Dorsolateral prefrontal cortex (tissue), 122 donors: ENCODE measurements at places on chromosomes 16 and 17. TPM values are rescaled to one million over a fixed set of nuclear protein-coding genes. Genes with fewer than 3 reads are reported as not detected.
A peak's percentile ranks its signal among the peaks of the same experiment; 100 is the strongest.

GRCh38 chr17:9902120-9902519 lies 3.0 kb downstream of the RCVRN start:
- DNase-seq, result no peak

DNA sequence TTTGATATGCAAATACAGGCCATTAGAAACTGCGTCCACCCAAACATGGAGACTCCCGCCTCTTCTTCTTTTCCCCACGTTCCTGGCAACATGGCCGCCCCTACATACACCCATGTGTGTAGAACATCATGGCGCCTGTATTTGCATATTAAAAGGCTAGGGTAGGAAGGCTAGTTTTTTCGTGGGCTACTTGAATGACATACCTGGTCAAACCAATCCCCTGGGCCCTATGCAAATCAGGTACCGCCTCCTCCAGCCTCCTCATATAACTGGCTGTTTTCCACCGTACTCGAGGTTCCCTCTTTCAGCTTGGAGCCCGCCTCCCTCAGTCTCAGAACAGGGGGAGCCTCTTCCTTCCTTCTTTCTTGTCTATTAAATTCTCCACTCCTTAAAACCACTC lies 840 bp upstream of the CD300LB start:
- DNase-seq, result peak; percentile 48

The CHMP1A gene
- total RNA-seq, result 72.5 TPM

DNA sequence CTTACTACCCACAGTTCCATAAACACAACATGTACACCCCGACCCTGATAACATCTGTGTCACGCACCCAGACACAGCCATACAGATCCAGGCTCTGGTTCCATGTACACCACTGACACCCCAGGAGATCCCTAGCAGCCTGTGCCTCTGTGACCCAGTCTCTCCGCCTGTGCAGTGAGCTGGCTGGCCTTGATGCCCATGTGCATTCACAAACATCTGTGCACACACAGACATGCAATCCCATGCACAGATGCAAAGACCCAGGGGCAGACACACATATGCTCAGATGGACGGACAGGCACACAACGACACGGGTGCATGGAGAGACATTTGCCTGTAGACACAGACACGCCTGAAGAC lies 4.1 kb downstream of the CCDC102A start:
- peak; percentile 30 for DNase-seq

GRCh38 chr17:32356750-32357149 lies 6.8 kb downstream of the ZNF207 start:
- no peak for DNase-seq

The CD300A gene
- 8.2 TPM for total RNA-seq

DNA sequence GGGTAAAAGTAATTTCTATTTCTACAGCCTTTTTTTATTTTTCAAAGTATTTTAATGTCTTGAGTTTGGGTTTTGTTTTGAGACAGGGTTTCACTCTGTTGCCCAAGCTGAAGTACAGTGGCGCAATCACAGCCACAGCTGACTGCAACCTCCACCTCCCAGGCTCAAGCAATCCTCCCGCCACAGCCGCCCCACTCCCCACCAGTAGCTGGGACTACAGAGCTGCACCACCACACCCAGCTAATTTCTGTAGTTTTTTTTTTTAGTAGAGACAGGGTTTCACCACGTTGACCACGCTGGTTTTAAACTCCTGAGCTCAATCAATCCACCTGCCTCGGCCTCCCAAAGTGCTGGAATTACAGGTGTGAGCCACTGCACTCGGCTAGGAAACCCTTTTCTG lies 44.0 kb downstream of the TUBD1 start:
- no peak for DNase-seq

GRCh38 chr17:68248199-68248825 lies 469 bp downstream of the AMZ2 start:
- DNase-seq, result no peak

The SLC35G6 gene
- not detected for total RNA-seq
